ENCODE measurements at places on chromosomes 13 and 19.
A peak's percentile ranks its signal among the peaks of the same experiment; 100 is the strongest.

DNA sequence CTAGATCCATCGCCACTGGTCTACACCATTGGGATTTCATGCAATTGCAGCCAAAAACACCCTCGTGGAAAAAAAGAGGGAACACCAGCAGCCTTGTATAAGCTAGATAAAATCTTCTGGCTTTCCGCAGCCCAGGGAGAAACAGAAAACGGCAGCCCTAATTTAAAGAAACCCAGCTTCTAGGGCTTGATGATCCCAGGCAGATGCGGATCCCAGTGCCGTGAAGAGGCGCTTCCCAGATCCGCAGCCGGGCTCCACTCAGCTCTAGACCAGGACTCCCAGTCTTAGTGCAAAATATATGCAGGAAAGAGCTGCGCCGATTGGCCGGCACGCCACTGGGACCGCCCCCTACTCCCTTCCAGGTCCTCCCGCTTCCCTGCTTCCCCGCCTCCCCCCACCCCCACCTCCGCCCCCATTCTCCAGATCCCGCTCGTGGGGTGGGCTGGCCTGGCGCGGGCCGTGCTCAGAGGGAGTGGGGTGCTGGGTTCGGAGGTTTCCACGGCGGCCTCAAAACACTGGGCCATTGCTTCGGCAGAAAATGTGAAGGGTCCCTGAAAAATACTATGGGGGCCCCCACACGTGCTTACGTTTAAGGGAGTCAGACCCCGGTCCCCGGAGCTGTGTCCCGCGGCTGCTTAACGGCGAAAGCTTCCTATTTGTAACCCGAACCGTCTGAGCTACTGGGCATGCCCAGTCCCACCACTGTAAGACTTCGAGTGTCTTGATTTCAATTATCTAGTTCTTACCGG, 63.1 kb downstream of the SERP2 start:
- DNase-seq = peak; percentile 52

GRCh38 chr19:41701401-41702075, 6.9 kb upstream of the CEACAM5 start:
- DNase-seq = peak; percentile 8

DNA sequence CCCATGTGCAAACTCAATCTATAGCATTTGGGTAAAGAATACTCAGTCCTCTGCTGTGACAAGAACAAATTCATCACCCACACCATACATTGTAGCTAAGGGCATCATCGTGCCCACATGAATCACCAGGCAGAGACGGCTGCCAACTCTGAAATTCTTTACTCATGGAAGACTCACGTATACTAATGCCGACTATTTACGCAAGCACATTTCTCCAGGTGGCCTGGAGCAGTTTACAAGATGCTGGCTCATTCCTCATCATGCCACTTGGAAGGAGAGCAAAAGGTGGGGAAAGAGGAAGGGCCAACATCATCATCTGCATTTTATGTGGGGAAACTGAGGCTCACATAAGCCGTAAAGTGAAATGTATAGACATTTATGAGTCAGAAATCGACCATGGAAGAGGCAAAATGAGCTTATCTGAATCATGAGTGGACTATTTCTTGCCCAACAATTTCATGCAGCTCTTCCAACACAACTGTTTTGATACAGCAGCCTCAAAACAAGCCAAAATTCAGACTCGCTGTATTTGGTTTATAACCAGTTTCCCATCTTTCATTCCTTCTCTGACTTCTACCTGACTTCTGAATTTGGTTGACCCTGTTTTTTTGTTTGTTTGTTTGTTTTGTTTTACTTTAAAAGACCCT, 213.9 kb upstream of the SERP2 start:
- DNase-seq = no peak

DNA sequence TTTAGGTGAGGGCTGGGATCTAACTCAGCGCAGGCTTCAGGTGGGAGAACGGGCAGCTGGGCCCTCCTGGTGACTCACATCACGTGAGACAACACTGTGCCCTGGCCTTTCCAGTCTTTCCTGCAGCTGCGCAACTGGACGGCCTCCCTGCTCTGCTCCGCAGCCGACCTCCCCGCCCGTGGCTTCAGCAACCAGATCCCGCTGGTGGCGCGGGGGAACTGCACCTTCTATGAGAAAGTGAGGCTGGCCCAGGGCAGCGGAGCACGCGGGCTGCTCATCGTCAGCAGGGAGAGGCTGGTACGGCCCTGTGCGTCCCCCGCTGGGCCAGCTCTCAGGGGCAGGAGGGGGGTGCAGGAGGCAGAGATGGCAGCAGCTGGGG, 8.8 kb downstream of the SPPL2B start:
- no peak for DNase-seq

DNA sequence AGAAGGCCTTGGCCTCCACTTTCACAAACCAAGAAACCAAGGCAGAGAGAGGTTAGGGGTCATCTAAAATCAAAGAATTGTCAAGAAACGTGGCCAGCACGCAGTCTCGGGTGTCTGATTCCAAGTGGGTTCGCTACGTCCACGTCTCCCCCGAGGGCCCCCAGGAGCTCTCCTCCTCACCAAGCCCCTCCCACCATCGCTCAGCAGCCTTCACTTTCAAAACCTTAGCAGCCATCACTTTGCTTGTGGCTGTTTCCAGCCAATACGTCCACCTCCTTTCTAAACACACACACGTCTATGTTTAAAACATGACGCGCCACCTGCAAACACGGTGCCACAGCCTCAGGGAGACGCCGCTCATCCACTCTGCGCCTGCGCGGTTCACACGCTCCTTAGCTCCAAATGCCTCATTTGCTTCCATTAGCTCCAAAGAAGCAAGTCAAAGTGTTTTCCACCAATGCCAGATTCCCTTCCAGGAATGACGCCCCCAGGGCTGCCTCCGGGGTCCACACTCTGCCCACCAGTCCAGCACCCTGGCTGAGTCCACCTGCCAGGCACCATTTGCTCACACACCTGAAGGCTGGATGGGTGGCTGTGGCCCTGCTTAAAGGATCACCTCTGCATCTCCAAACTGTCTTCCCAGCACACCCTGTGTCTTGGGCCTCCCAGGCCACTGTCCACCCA, 5.5 kb downstream of the RASA3 start:
- no peak for DNase-seq

GRCh38 chr13:59641817-59642216, 521.9 kb downstream of the DIAPH3 start:
- no peak for DNase-seq

GRCh38 chr13:27428160-27428559, 3.7 kb downstream of the GTF3A start:
- DNase-seq = no peak

DNA sequence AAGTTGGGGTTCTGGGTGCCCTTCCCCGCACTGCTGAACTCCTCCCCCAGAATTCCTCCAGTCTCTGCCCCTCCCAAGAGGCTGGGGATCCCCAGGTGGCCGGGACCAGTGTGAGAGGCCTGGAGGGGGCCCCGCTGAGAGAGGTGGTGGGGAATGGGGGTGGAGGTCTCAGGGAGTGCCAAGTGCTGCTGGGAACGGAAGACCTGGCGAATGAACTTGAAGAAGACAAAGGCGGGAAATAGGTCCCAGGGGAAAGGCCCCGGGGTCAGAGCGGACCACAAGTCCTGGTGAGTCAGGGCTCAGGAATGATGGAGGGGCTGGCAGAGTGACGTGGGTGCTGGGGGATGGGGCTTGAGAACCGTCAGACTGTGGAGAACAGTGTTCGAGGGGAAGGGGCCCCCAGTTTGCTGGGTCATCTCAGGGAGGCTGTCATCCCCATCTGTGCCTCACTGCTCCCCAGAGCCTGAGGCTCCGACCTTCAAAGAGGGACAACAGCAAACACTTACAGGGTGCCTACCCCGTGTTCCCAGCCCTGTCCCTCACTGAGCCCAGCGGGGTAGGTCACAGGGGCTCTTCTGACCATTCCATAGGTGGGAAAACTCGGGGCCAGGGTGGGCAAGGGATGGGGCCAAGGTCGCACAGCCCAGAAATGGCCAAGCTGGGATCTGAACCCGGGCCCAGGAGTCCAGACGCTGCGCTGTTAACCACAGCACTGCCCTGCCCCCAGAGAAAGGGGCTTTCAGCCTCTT, 16.0 kb upstream of the SEMA6B start:
- DNase-seq = peak; percentile 30

DNA sequence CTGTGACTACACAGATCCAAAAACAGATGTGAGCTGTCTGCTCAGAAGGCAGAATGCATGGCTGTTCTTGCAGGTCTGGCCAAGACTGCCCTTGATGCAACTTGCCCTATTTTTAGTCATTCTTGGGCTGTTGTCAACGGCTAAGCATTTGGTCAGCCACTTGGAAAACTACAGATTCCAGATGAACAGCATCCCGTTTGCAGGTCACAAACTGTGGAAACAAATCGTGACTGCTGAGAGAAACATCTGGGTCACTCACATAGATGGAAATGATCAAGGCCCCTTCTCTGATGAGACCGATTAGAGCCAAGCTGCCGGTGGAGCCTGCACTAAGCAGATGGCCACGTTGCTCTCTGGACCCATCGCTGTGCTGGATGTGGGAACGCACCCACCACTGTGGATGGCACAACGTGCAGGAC, 15.4 kb upstream of the METTL21C start:
- no peak for DNase-seq

DNA sequence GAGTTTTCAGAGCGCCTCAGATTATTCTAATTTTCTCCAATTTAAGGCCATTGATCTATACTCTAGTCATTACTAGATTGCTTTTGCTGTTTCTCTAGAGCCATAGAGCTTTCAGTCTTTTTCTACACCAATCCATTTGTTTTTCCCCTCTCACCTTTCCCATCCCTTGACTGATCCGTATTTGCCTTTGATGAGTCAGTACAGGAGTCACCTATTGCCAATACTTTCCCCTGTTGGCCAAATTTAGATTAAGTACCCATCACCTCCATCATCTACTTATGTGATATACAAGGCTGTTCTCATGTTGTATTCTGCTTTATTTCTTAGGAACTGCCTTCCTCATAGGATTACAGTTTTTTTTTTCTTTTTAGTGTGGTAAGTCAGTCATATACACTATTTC, 463.2 kb downstream of the KLF12 start:
- DNase-seq = no peak

GRCh38 chr13:45082964-45083363, 37.3 kb upstream of the GTF2F2 start:
- no peak for DNase-seq

DNA sequence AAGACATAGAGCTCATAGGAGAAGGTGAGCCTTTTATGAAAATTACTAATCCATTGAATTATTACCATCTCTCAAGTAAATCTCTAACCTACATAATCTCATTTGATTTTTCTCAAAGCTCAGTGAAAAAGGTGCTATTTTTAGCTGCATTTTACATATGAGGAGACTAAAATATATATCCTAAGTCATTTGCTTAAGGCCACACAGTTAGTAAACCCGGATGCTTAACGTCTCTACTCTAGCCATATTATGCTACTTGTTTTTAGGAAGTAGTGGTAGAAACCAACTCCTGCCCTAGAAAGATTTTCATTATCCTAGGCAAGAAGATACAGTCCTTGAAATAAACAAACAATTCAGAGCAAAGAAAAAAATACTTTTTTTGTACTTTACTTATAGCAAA, 108.9 kb downstream of the RBM26 start:
- no peak for DNase-seq

GRCh38 chr19:35585848-35586247, at the start of gene PMIS2:
PMIS2 (plus strand) TSS chr19:35586173; CDS start chr19:35586260, 87 bp downstream.
- peak; percentile 16 for DNase-seq

- no peak for DNase-seq
These were observed 20.5 kb downstream of the HAUS8 start for GRCh38 chr19:17054746-17055145.

GRCh38 chr19:39506944-39507714, 7.8 kb upstream of the SELENOV start:
- peak; percentile 66 for DNase-seq

DNA sequence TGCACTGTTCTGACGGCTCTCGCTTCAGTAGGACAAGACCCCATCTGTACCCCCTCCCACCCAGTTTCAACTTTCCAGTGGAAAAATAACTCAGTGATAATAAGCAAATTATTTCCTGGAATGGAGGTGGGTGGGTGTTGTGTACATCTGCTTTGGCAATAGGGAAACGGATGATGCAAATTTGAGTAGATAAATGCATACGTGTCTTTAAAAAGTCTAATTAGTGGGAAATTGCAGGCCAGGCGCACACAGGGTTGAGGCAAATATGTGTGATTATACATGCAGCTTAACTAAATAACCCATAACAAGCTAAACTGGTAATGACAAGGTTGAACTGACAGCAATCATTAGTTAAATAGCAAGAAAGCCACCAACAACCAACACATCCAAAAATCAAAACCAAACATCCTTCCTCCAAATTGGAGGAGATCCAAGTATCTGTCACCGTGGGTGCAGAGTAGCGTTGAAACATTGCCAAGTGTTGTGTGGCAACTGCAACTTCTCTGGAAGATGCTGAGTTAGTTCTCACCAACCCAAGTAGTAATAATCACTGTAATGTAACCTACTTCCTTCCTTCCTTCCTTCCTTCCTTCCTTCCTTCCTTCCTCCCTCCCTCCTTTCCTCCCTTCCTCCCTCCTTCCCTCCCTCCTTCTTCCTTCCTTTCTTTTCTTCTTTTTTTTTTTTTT, 54.6 kb downstream of the TRPM4 start:
- DNase-seq = no peak

DNA sequence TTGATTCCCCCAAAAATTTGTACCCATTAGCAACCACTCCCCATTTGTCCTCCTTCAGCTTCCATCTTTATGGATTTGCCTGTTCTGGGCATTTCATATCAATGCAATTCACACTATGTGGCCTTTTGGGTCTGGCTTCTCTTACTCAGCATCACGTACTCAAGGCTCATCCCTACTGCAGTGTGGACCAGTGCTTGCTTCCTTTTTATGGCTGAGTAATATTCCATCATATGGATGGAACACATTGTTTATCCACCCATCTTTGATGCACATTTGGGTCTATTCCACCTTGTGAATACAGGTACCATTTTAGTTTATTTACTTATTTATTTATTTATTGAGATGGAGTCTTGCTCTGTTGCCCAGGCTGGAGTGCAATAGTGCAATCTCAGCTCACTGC, 12.5 kb upstream of the PIK3R2 start:
- DNase-seq = no peak

- no peak for DNase-seq
These were observed 42.0 kb downstream of the DCLK1 start for GRCh38 chr13:36089130-36089647.

- DNase-seq = no peak
These were observed 80.4 kb downstream of the MRPL57 start for GRCh38 chr13:21256891-21257290.

GRCh38 chr19:29926801-29927200, 15.2 kb upstream of the URI1 start:
- no peak for DNase-seq

All from activated CD4-positive, alpha-beta T cell treated with anti-CD3 and anti-CD28 coated beads, Interleukin-2, amount 50 U/mL, for 48 hours (primary cell).